ENCODE measurements at places on chromosomes 7 and 10.

- DNase-seq: no peak
Measured at GRCh38 chr10:110081911-110082310, 74.1 kb downstream of the ADD3 start.

DNA sequence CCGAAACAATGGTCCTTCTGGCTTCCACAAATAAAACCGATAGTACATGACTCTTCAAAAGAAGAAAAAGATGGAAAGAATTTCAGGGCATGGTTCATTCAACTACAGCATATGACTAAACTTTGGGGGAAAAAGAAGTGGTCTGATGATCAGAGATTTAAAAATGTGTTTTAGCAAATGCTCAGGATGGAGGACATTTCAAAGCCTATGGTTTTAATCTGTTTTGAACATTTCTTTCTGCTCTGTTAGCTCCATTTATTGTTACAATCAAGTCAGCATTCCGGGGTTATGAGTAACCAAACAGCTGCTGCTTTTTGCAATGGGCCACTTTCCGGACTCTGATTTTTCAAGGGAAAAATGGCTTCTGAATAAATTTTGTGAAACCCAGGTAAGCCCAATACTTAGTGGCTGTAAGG lies 142.4 kb downstream of the CUBN start:
- no peak for DNase-seq

GRCh38 chr7:7653593-7654187 lies 13.1 kb downstream of the UMAD1 start:
- no peak for DNase-seq

GRCh38 chr7:37659971-37660565 lies 23.5 kb upstream of the GPR141 start:
- no peak for DNase-seq

GRCh38 chr7:80905334-80905733 lies 13.5 kb downstream of the SEMA3C start:
- DNase-seq: no peak

DNA sequence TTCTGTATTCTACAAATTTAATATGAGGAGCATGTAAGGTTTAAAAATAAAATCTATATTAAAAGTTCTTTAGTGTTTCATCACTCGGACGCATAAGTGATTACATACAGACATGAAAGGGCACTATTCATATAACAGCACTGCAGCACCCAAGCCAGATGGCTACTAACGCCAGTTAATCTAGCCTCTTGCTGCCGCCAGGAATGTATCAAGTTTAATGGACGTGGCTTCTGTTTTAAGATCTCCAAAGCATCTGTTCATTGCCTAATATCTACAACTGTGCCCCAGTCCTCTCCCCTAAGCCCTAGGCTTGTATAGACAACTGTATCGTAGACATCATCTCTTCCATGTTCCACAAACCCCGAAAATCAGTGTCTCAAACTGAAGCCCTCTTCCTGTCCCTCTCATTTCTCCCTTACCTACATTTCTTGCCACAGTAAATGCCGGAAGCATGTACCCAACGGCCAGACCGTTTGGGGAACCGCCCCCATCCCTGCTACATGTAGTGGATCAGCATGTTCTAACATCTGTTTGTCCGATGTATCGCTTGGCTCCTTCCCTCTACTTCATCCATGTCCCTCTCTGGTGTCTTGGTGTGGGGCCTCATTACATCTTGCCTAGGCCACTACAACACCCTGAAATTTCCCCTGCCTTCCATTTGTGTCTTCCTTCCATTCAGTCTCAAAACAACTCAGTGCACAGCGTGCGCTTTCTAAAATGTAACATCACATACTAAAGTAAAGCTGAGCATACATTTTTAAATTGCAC lies 147.5 kb upstream of the RSU1 start:
- DNase-seq: no peak

- DNase-seq: no peak
Measured at GRCh38 chr10:16520900-16521299, 779 bp downstream of the C1QL3 start.

DNA sequence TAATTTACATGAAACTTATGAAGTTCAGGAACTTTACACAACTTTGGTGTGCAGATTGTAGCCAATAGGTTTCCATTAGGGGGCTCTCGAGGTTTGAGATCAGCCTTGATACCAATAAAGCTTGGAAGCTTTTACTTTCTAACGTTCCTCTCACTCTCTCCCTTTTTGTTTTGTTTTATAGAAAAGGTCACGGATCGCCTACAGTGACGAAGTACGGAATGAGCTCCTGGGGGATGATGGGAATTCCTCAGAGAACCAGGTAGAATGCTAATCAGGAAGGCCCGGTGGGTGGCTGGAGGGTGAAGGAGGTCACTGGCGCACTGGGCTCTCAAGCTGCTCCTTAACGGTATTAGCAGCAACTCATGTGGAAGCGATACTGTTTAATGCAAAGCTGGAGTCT lies 79.9 kb downstream of the VTI1A start:
- no peak for DNase-seq

DNA sequence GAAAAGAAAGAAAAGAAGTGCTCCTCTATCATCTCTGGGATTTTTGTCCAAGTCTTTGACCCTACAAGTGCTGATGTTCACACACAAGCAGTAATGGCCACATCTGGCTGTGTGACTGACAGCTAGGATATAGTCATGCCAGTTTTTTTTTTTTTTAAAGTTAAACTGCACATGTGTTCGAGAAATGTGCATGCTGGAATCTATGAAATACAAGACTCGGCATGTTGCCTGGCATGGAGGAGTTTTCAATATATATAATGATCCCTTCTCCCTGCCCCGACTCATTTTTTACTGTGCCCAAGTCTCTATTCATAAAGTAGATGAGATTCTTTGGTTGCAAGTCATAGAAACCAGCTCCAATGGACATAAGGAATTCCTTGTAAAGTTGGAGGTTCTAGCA lies 60.4 kb upstream of the FGFR2 start:
- no peak for DNase-seq

- no peak for DNase-seq
Measured at GRCh38 chr7:4712281-4713182, 30.4 kb downstream of the FOXK1 start.

DNA sequence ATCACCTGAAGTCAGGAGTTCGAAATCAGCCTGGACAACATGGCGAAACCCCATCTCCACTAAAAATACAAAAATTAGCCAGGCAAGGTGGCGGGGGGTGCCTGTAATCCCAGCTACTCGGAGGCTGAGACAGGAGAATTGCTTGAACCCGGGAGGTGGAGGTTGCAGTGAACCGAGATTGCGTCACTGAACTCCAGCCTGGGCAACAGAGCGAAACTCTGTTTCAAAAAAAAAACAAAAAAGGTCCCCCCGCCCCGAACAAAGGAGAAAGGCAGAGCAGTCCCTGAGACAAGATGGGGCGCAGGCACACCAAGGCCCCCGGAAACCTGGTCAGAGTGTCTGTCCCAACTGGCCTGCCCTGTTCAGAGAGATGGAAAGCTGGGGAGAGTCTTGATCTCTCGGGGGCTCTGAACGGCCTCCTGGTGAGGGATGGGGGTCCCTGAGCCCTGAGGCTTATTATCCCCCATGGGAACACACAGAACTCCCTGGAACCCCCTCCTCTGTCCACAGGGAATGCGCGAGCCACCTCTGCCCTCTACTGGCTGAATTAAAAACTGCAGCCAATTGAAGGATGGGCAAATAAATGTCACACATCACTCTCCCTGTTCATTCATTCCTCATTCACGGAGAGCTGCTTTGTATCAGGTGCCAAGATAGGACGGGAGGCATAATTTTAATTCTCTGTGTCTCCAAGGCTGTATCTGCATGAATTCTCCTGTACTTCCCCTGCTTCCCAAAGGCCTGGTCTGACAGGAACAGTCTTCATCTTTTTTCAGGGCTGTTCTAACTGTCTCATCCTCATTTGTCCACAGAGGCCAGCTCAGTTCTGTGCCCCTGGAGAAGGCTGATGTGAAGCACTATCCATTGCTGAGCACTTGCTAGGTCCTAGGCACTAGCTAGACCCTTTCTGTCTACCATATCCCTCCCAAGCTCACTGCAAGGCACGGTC lies 28.9 kb downstream of the MAT1A start:
- DNase-seq: no peak

GRCh38 chr10:71087622-71088021 lies 124.7 kb upstream of the UNC5B start:
- no peak for DNase-seq

- no peak for DNase-seq
Measured at GRCh38 chr10:61130366-61130765, 186.4 kb upstream of the RHOBTB1 start.

GRCh38 chr7:74599244-74599643 lies 58.3 kb upstream of the GTF2I start:
- no peak for DNase-seq

DNA sequence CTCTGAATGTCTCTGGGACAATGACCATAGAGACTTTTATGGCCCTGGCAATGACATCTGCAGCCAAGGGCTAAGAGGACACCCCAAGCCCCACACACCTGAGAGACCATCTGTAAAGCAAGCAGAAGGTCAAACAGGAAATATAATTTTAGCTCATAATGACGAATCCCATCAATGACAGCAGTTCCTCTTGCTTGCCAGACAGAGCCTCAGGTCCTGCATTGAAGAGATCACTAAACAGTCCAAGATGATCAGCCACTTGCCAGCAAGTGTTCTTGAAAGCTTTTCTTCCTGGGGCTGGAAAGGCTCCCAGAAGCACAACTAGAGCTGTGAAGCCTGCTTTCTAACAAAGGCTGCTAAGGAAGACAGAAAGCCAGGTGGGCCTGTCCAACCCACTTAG lies 993.7 kb upstream of the AUTS2 start:
- no peak for DNase-seq

DNA sequence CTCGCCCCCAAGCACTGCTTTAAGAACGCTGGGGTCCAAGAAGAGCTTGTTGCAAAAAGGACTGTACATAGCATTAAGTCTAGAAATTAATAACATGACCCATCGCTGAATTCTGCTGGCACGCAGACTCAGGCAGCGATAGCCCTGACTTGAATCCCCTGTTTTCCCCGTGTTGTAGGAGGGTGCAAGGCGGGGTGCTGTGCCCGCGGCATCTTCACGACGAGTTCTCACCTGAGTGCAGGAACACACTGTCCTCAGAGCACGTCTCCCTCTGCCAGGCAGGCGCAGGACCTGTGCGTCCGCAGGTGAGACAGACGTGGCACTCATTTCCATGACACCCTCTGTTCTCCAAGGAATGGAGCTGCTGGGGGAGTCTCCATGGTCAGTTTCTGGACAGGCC lies 243.2 kb downstream of the TCERG1L start:
- no peak for DNase-seq
